ENCODE measurements at places on chromosomes 3 and 15. TPM values are rescaled to one million over a fixed set of nuclear protein-coding genes. Genes with fewer than 3 reads are reported as not detected.

GRCh38 chr3:122055215-122055614 lies at the start of gene CD86:
Gene CD86 (plus strand): TSS chr3:122055362. CDS start chr3:122055490, 128 bp downstream.
- DNase-seq: no peak
- no peaks in the 10 kb centered on the region for H3K4me1 ChIP-seq
- no peaks in the 10 kb centered on the region for H3K27me3 ChIP-seq
- peak within 1 kb of the TSS; percentile 28 for H3K4me3 ChIP-seq
- no peak within 1 kb of the TSS for H3K27ac ChIP-seq

Gene TUBGCP4
- 13.0 TPM for total RNA-seq

Gene GOLGA8G
- not detected for total RNA-seq

- H3K4me3 ChIP-seq: no peak overlapping the region
- H3K36me3 ChIP-seq: no peaks in the 10 kb centered on the region
- no peak overlapping the region for H3K27ac ChIP-seq
- no peaks in the 10 kb centered on the region for H3K27me3 ChIP-seq
- no peaks in the 10 kb centered on the region for H3K4me1 ChIP-seq
These were observed 82.0 kb downstream of the CHCHD4 start for GRCh38 chr3:14042680-14043079.

GRCh38 chr15:80176443-80176842 lies 23.6 kb downstream of the FAH start:
- peaks cover 25% of the 10 kb centered on the region for H3K36me3 ChIP-seq
- no peak overlapping the region for H3K27ac ChIP-seq
- H3K4me3 ChIP-seq: no peak overlapping the region
- no peak for DNase-seq
- H3K4me1 ChIP-seq: peaks cover 15% of the 10 kb centered on the region

GRCh38 chr3:160012108-160012507 lies 23.5 kb downstream of the IL12A start:
- no peak overlapping the region for H3K27ac ChIP-seq
- no peaks in the 10 kb centered on the region for H3K36me3 ChIP-seq
- DNase-seq: no peak
- no peak overlapping the region for H3K4me3 ChIP-seq

Gene ZNF197
- total RNA-seq: 16.7 TPM

Gene GMPS
- 39.5 TPM for total RNA-seq

DNA sequence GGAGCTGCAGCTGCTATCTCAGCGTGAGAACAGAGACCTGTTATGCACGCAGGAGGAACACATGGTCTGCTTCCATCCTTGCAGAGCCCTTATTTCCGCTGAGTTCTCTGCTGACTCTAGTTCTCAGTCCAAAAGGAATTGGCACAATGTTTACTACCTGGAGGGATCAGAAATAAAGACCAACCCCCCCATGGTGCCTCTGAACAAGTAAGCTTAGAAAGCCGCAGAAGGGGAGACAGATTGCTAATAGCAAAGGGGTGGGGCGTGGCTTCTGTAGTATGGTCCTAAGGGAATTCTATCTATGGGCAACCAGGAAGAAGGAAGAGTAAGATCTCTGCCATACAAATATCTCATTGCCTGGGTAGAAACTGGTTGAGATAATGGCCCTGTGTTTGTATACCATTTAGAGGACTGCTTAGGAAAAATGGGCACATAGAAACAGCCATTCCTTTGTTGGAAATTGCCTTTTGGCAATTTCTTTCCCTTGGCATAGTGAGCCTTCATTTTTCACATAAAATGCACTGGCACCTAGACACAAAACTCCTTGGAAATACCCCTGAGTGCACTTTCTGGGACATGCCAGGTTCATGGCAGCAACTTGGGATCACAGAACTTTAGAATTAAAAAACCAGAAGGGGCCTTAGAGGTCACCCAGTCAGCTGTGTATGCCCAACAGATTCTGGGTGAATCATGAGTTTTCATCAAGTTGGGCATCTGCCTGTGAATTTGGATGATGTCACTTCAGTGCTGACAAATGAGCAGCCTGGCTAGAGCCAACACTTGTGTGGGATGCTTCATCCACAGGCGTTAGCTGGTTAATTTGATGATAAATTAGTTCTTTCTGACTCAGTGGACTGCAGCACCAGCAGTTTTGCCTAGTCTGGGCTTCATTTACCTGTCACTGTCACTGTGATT lies 57.4 kb upstream of the STXBP5L start:
- H3K4me3 ChIP-seq: no peak overlapping the region
- no peak overlapping the region for H3K27ac ChIP-seq
- H3K4me1 ChIP-seq: no peaks in the 10 kb centered on the region
- no peaks in the 10 kb centered on the region for H3K27me3 ChIP-seq
- H3K36me3 ChIP-seq: no peaks in the 10 kb centered on the region

Gene GHRL
- 0.80 TPM for total RNA-seq

DNA sequence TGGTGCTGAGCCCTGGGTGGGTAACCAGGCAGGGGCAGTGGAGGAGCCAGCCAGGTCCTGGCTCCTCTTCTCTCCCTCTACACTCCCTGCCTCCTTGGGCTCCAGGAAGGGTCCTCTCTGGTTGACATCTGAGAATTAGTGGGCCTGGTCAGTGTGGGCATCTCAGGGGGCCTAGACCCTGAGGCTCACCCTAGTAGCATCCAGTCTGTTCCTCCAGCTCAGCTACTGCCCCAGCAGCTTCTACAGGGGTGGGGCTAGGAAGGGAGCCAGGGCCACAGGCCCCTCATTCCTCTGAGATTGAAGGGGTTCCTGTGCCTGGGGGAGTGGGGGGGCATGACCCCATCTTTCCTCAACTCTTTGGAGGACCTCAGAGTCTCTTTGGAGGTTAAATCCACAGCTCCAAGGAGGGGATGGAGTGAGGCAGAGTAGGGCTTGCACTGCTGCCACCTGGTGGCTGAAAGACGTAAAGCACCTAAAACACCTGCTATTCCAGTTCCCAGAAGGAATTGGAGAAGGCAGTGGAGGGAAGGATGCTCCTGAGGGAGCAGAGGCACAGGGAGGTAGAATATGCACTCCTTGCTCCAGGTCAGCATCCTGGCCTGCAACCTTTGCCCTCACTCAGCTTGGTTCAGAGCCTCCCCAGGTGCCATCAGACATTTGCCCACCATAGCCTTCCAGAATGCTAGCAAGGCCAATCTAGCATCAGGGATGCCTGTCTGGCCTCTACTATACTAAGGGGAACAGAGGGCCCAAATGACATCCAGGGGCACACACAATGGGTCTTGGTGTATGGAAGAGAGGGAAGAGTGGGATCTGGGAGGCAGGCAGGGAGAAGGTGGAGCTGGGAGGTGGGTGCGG lies 25.1 kb downstream of the C3orf18 start:
- DNase-seq: no peak
- H3K27ac ChIP-seq: no peak overlapping the region
- no peaks in the 10 kb centered on the region for H3K36me3 ChIP-seq
- H3K4me3 ChIP-seq: no peak overlapping the region

Gene HIGD2B
- not detected for total RNA-seq

DNA sequence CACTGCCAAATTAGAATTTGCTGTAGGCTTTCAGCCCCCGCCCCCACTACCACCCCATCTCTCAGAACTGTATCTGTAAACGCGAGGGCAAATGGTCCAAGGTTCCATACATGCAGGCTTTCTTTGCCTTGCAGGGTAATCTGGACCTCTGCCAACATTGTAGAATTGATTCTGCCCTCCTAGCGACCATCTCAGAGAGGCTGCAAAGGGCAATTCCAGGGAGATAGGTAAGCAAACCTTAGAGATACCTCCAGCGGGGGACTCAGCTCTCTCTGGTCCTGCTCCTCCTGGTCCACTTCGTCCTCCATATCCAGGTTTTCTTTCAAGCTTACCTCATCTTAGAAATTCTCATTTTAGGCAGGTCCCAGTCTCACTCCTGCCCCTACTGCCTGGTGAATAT lies 64.4 kb downstream of the SLMAP start:
- no peaks in the 10 kb centered on the region for H3K36me3 ChIP-seq
- H3K27me3 ChIP-seq: no peaks in the 10 kb centered on the region
- H3K27ac ChIP-seq: no peak overlapping the region
- H3K4me3 ChIP-seq: no peak overlapping the region
- no peak for DNase-seq

- DNase-seq: no peak
- no peaks in the 10 kb centered on the region for H3K27me3 ChIP-seq
- peaks cover 12% of the 10 kb centered on the region for H3K36me3 ChIP-seq
These were observed 44.6 kb downstream of the ABHD2 start for GRCh38 chr15:89132611-89133507.

Gene GATA2
- total RNA-seq: 10.3 TPM

Gene STXBP5L
- not detected for total RNA-seq

DNA sequence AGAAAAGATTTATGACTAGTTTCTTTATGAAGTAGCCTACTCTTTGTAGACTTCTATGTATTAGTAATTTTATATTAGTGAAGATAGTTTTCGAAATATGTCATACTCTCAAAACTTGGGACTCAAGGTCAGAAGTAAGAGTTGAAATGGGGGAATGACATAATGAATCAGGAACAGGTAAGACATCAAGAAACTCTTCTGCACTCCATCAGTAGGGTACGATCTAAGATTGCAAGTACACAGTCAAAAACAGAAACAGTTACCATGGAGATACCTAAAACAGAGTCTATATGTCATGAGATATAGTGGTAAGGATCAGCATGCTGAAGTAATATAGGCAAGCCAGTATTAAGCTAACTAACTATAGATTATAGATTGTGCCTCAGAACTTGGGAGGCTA lies 187.0 kb upstream of the MLF1 start:
- H3K27ac ChIP-seq: no peak overlapping the region
- H3K4me1 ChIP-seq: no peaks in the 10 kb centered on the region
- no peaks in the 10 kb centered on the region for H3K36me3 ChIP-seq
- no peak overlapping the region for H3K4me3 ChIP-seq
- DNase-seq: no peak
- no peaks in the 10 kb centered on the region for H3K27me3 ChIP-seq

Gene SLCO2A1
- 25.0 TPM for total RNA-seq

DNA sequence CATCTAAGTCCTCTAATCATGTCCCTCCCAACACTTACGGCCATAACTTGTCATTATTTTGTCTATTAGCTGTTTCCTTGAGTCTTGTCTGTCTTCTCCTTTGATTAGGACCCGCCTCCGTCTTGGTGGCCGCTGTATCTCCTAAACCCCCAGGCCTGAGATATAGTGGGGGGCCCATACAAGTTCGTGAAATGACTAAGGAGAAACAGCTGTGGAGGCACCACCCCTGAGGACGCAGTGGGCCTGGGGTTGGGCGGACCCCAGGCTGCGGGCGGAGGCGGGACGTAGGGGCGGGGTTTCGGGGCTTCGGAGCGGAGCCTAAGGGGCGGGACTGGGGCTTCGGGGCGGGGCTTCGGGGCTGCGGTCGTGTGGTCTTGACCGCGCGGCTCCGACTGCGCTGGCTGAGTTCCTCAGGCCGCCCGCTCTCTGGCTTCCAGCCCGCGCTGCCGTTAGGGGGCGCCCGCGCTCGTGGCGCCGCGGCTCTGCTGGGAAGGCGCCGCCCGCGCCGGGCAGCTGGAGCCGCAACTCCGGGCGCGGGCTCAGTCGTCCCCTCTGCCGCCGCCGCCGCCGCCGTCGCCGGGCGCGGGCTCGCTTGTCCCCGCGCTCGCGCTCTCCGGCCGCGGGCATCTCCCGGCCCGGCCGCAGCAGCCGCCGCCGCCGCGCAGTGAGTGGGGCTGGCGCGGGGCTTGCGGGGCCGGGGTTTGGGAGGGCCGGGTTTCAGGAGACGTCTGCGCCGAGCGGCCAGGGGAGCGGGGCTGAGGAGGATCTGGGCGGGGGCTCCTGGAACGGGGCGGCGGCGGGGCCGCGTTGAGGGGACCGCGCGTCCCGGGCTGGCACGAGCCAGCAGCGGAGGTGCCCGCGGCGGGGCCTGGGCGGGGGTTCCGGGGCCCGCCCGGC lies at the start of gene KCTD6:
KCTD6 (plus strand) TSS at position 591 of the 897 bp plus-strand sequence. CDS start 6,660 bp downstream, outside the sequence.
- peak; percentile 94 for DNase-seq
- H3K4me3 ChIP-seq: peak within 1 kb of the TSS; percentile 91
- H3K4me1 ChIP-seq: peaks cover 63% of the 10 kb centered on the region
- H3K27me3 ChIP-seq: no peaks in the 10 kb centered on the region
- no peaks in the 10 kb centered on the region for H3K36me3 ChIP-seq
- H3K27ac ChIP-seq: peak within 1 kb of the TSS; percentile 91

Gene NKIRAS1
- total RNA-seq: 9.0 TPM

GRCh38 chr3:55708921-55709320 lies 221.8 kb upstream of the WNT5A start:
- H3K4me3 ChIP-seq: no peak overlapping the region
- no peaks in the 10 kb centered on the region for H3K4me1 ChIP-seq
- no peaks in the 10 kb centered on the region for H3K36me3 ChIP-seq

Gene CCK
- total RNA-seq: not detected

DNA sequence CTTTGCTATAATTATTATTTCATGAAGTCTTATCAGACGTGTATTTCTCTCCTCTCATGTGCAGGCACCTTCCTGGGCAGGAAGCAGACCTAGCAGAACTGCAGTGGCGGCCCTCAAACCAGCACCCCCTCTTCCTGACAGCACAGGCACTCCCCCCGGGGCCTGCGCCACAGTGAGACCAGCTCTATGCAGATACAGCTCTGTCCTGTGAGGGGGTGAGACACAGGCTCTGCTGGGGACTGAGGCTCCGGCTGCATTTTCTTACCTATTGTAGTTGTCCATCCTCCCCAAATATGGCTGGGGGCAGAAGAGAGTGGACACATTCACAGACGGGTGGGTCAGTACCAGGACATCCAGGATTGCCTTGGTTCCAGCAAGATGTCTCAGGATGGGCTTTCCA lies 5.0 kb downstream of the CISH start:
- peaks cover 19% of the 10 kb centered on the region for H3K36me3 ChIP-seq
- no peaks in the 10 kb centered on the region for H3K27me3 ChIP-seq
- no peak overlapping the region for H3K4me3 ChIP-seq
- H3K4me1 ChIP-seq: peaks cover 98% of the 10 kb centered on the region
- H3K27ac ChIP-seq: peak overlapping the region; percentile 19

Gene TMEM40
- 82.2 TPM for total RNA-seq

GRCh38 chr15:92903631-92903965 lies 3.5 kb downstream of the CHD2 start:
- no peaks in the 10 kb centered on the region for H3K27me3 ChIP-seq
- H3K4me3 ChIP-seq: peak overlapping the region; percentile 62
- H3K4me1 ChIP-seq: peaks cover 63% of the 10 kb centered on the region
- peak overlapping the region; percentile 97 for H3K27ac ChIP-seq
- DNase-seq: no peak

DNA sequence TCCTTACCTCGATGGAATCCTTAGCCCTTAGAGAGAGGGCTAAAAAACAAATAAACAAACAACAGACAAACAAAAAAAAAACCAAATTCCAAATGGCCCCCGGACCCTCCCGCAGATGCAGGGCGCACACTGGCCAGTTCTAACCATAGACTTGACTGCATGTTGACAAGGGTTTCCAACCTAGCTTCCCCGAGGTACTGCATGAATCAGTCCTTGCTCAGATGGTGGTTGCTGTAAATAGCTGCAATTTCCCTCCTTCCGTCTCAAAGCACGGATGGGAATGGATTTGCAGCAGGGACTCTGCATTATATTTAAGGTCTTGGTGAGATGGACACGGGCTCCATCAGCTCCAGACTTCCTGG lies 162.8 kb downstream of the CD47 start:
- DNase-seq: no peak
- peak overlapping the region; percentile 54 for H3K4me3 ChIP-seq
- no peaks in the 10 kb centered on the region for H3K36me3 ChIP-seq
- H3K27ac ChIP-seq: no peak overlapping the region

GRCh38 chr3:137766041-137766875 lies 2.1 kb downstream of the SOX14 start:
- H3K4me1 ChIP-seq: peaks cover 73% of the 10 kb centered on the region
- no peak for DNase-seq
- H3K36me3 ChIP-seq: no peaks in the 10 kb centered on the region
- no peak overlapping the region for H3K27ac ChIP-seq
- H3K4me3 ChIP-seq: no peak overlapping the region
- H3K27me3 ChIP-seq: peaks cover 100% of the 10 kb centered on the region

GRCh38 chr3:119395923-119396358 lies 67.5 kb downstream of the TMEM39A start:
- H3K36me3 ChIP-seq: peaks cover 62% of the 10 kb centered on the region
- no peak overlapping the region for H3K27ac ChIP-seq
- no peaks in the 10 kb centered on the region for H3K4me1 ChIP-seq
- H3K4me3 ChIP-seq: no peak overlapping the region
- no peaks in the 10 kb centered on the region for H3K27me3 ChIP-seq

Gene PLA2G4E
- 47.9 TPM for total RNA-seq

Gene FSIP1
- 0.24 TPM for total RNA-seq

Gene TGM5
- 62.9 TPM for total RNA-seq
